Dorsolateral prefrontal cortex (tissue), 122 donors: ENCODE measurements at places on chromosomes 12 and 14. TPM values are rescaled to one million over a fixed set of nuclear protein-coding genes. Genes with fewer than 3 reads are reported as not detected.

Gene NTS
- not detected for total RNA-seq

Gene CLEC14A
- 9.1 TPM for total RNA-seq

Gene LIN7A
- 38.5 TPM for total RNA-seq

Gene CDC42BPB
- 141 TPM for total RNA-seq

Gene ART4
- total RNA-seq = not detected

Gene KRT5
- total RNA-seq = 0.91 TPM

Gene OTOGL
- total RNA-seq = 2.9 TPM

Gene KLRF2
- total RNA-seq = not detected

Gene KRT79
- total RNA-seq = not detected

Gene CCDC60
- not detected for total RNA-seq
